Stimulated activated CD4-positive, alpha-beta T cell treated with anti-CD3 and anti-CD28 coated beads, Interleukin-15, amount 100 ng/mL, for 1 hour (primary cell): ENCODE measurements at places on chromosomes 5 and 9.

DNA sequence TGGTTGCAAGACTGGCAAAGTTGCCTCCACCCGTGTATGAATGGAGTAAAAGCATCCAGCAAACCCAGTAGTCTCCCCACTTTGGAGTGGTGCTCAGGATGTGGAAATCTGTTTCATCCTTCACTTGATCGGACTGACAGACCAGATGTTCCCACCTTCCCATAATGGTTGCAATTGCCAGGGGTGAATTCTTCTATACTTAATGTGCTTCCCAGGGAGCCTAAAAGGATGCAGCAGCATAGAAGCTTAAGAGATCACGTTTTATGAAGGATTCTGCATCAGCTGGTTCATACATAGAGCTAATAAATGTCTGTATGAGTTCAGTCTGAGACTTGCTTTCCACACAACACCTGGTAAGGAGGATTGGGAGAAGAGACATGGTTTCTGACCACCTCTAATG, 198.8 kb upstream of the S1PR3 start:
- no peak for DNase-seq

- DNase-seq, result no peak
Measured at GRCh38 chr5:55724281-55724680, 12.2 kb upstream of the SLC38A9 start.

GRCh38 chr9:114592356-114592755, 4.8 kb downstream of the ATP6V1G1 start:
- DNase-seq, result no peak

GRCh38 chr9:136668983-136669790, 6.5 kb downstream of the EGFL7 start:
- DNase-seq, result no peak

DNA sequence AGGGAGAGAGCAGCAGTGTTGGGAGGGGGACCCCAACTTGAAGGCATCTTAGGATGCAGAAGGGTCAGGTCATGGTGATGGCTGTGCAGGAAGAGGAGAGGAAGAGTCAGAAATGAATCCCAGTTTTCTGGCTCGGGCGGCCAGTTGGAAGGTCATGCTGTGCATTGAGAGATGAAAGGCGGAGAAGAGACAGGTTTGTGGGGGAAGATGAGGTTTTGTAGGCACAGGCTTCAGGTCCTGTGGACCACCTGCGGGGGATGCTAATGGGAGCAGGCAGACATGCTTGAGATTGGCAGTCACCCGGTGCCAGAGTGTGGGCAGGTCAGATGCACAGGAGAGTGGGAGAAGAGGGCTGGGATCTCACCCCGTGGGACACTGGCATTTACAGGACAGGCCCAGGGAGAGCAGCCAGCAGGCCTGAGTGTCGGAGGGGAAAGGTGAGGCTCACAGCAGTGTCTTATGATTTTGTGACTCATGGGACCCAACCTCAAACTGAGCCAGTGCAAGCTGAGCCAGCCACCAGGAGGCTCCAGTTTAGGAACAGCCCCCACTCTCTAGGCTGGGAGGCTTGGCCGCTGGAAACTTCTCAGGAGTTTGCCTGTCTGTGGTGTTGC, 17.5 kb downstream of the STXBP1 start:
- DNase-seq, result no peak

GRCh38 chr9:19281801-19282200, 51.3 kb downstream of the DENND4C start:
- no peak for DNase-seq

DNA sequence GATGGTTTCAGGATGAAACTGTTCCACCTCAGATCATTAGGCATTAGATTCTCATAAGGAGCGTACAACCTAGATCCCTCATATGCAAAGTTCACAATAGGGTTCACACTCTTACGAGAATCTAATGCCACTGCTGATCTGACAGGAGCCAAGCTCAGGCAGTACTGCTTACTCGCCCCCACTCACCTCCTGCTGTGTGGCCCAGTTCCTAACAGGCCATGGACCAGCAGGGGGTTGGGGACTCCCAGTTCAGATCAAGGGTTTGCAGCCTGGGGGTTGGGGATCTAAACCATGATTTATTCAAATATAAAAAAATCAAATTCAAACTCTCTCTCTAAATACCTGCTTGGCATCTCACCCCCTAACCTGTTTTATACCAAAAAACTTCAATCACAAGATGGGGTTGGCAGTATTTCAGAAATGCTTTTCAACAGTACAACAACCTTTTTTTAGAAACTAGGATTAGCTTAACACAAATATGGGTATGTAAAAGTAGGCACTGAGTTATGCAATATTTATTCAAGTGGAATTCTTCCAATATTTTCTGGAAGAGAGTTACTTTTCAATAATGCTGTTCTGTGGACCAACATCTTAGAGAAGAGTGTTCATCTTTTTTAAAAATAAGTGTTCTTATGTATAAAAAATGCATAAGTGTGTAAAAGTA, 30.1 kb upstream of the SLC12A2 start:
- no peak for DNase-seq

DNA sequence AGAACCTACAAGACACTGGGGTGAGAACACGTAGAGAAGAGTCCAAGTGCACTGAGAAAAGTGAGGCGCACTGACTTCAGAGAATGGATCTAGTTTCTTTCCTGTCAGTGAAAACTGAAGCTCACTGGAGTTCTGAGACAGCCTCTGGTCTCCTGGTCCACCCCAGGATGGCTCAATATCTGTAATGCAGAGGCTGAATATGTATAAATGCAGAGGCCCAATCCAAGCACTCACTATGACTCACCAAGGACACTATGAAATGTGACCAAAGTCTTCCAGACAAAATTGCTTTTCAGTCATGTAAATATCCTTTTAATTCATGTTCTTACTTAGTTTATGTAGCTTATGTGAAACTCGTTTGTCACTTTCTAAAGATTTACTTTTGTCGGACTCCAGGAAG, 53.8 kb downstream of the NFIB start:
- DNase-seq, result no peak

DNA sequence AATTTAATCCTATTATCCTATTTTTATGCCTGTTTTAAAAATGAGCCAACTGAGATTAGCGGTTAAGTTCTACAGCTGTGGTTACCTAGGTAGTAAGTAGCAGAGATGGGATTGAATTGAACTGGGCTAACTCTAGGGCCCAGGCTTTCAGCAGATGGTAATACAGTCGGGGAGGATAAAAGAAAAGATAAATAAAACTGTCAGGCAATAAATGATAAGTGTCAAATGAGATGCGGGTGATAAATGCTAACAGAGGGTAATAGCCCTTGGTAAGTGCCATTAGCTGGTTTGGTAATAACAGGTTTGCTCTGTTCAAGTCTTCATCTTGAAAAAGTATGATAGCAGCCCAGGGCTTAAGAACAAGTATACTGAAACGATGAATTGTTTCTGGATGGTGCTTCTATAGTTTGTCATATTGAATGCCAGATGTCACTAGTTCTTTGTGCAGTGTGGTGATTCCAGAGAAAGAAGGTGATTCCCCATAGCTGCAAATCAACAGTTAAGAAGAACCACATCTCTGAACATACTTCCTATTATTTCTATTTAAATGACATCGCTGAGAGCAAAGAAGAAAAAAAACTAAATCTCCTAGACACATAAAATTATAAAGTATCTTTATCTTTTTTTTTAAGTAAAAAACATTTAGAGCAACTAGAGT, 360.8 kb upstream of the PANK3 start:
- DNase-seq, result no peak

- no peak for DNase-seq
Measured at GRCh38 chr9:109923806-109924205, 143.8 kb downstream of the PALM2AKAP2 start.

DNA sequence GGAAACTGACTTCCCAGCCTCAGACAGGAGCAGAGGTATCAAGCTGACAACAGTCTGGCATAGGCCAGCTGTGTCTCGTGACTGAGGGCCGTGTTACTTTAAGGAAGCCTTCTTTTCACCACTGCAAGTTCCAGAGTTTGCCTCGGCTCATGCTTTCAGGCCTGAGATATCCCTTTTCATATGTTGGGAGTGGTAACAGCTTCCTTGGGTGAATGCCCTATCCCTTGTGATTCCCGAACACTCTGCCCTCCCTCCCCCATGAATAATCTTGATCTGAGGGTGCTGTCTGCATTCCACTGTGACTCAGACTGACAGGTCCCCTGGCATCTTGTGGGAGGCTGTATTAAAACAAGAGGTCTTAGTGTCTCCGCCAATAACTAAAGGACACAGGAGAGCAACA, 49.7 kb upstream of the ARL15 start:
- DNase-seq, result no peak

DNA sequence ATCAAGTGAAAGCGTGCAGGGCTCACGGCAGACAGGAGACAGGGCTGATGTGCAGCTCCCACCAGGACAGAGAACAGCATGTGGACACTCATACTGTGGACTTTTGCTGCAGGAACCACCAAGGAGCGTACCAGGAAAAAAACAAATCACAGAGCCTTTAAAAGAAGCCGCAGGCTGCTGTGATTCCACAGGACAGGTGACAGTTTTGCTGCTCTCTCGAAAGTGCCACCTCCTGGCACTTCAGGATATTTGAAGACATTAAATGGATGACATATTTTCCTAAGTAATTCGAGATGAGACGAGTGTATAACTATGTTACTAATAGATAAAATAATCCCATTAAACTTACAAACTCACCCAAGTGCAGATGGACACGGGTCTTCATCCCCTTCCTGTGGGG, 29.3 kb downstream of the ZDHHC11 start:
- no peak for DNase-seq

GRCh38 chr5:106171708-106172107, 1499.0 kb downstream of the EFNA5 start:
- no peak for DNase-seq

- no peak for DNase-seq
Measured at GRCh38 chr9:115114546-115114945, 3.4 kb downstream of the TNC start.

DNA sequence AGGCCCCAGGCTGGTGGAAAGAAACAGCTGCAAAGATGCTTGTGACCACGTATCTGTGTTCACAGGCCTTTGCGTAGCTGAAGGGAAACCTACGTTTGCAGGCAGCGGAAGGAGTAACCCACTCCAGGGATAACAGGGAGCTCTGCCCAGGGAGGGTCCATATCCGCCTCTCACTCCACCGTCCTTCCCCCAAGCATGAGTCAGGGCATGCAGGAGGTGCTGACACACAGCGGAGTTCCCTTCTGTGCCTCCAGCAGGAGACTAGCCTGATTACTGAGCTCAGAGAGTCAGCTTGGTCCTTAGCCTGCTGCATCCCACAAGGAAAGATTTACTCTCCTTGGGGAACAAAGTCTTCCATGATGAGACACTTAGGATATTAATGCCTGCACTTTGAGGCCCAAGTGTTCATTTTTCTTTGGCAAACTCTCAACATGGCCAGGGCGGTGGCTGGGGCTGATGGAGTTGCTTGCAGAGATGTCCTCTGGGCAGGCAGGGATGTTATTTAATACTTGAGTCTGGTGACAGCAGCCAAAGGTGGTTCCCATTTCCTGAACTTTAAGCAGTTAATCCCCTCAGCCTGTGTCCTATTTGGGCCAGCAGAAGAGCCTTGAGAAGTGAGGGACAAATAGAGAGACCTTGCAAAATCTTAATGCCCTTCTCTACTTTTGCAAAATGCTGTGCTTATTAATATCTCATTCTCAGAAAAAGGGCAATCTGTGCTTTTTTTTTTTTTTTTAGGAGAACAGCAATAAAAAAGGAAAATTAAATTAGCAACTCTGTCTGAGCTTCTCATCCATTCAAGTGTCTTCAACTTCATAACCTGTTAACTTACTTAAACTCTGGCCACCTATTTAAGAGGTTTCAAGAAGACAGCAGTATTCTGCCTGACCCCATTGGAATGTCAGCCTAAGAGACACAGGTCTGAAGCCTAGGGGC, 222.1 kb downstream of the HSPA4 start:
- DNase-seq, result no peak

DNA sequence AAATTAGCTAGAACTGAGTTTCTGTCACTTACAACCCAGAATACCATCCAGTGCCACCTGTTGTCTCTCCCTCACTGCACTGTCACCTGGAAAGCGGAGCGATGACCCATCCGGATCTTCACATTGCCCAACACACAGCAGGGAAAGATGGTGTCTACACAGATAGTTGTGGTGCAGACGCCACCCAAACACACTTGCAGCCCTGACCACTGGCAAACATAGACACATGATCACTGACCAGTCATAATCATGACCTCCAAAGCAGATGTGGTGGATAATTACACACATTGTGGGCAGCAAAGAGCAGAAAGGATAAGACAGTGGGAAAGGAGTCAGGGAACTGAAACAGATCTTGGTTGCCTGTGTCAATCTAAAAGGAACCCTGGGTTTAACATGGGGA, 64.7 kb downstream of the GABBR2 start:
- DNase-seq, result no peak

GRCh38 chr9:5593904-5594303, 35.0 kb upstream of the RIC1 start:
- DNase-seq, result no peak

GRCh38 chr5:34485768-34486030, 170.4 kb upstream of the RAI14 start:
- DNase-seq, result no peak

DNA sequence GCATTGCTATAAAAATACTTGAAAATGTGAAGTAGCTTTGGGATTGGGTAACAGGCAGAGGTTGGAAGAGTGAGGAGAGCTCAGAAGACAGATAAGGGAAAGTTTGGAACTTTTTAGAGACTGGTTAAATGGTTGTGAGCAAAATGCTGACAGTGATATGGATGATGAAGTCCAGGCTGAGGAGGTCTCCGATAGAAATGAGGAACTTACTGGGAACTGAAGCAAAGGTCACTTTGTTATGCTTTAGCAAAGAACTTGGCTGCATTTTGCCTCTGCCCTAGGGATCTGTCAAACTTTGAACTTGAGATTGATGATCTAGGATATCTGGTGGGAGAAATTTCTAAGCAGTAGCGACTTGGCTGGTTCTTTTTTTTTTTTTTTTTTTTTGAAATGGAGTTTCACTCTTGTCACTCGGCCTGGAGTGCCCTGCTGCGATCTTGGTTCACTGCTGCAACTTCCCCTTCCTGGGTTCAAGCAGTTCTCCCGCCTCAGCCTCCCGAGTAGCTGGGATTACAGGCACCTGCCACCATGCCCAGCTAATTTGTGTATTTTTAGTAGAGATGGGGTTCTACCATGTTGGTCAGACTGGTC, 998.9 kb downstream of the TLE1 start:
- no peak for DNase-seq

- no peak for DNase-seq
Measured at GRCh38 chr5:135007749-135008363, 26.2 kb downstream of the PITX1 start.

DNA sequence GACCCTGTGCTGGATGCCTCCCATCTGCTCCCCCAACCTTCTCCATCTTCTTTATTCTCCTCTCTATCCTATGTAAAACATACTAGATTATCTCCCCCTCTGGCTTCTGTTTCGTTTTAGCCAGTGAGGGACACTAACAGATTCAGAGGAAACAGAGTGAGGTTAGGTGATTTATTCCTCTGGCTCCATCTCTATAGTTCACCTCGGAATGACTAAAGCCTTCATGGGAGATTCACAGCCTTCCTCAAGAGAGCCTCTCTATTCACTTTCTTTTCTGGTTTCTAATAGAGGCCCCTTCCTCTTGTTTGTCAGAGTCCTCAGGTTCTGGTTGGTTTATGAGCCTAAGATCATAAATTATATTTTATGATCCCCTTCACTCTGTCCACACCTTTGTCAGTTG, 633.1 kb upstream of the TYRP1 start:
- no peak for DNase-seq

GRCh38 chr9:115999498-115999897, 154.1 kb upstream of the PAPPA start:
- DNase-seq, result no peak

- DNase-seq, result no peak
Measured at GRCh38 chr5:106894964-106895363, 775.8 kb downstream of the EFNA5 start.
